ENCODE measurements at places on chromosomes 3 and 15. TPM values are rescaled to one million over a fixed set of nuclear protein-coding genes. Genes with fewer than 3 reads are reported as not detected.

Gene ASB14
- total RNA-seq, result not detected

Gene SLC27A2
- total RNA-seq, result 0.13 TPM

DNA sequence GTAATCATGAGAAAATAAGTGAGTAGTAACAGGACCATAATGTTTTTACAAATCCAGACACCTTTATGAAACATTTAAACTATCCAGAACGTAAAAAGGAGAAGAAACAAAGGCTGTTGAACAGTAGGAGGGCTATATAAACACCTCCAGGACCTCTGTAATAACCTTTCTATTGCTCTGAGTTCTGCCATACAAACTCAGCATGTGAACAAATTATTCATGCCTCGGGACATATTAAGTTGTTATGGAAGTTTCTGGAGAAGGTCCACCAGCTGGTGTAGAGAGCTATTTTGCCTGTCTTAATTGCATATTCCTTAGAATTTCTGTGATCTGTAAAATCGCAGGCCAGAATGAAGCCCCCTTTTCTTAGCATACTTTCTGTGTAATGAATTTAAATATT, 256.3 kb downstream of the UBE2E2 start:
- DNase-seq, result no peak

GRCh38 chr15:61892140-61892539, 168.1 kb downstream of the VPS13C start:
- no peak for DNase-seq

GRCh38 chr3:128374746-128375445, 91.8 kb downstream of the DNAJB8 start:
- DNase-seq, result no peak

GRCh38 chr3:186511245-186511644, 32.9 kb downstream of the CRYGS start:
- DNase-seq, result no peak

GRCh38 chr3:187021748-187022402, 91.5 kb downstream of the ST6GAL1 start:
- DNase-seq, result no peak
